ENCODE measurements at places on chromosomes 12 and 14.

DNA sequence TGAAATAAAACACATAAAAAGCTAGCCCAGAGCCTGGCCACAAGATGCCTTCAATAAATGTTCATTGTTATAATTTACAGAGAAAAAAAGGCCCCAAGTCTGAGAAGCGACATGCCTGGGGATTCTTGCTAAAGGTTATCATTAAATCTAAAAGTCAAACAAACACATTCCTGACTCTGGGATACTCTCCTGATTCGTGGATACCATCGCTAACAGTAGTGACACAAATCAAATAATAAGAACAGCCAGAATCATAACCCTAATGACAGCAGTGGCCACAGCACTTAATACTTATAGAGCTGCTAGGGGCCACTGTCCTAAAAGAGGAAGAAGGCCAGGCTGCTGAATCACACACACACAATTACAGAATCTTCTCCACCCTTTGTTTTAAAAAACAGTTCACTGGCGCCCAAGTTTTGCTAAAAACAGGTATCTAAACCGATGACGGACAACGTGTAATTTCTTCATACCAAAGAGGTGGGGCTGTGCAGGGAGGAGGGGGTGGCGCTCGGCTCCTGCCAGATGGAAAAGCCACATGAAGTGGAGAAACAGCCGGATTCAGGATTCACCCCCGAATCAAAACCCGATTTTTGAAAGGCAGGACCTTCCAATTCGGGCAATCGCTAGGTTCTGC is 1.2 kb downstream of the CLIP1 start:
- DNase-seq: peak; percentile 45

- DNase-seq: no peak
Measured at GRCh38 chr12:52518574-52519386, 1.4 kb downstream of the KRT5 start.

- no peak for DNase-seq
Measured at GRCh38 chr12:49359671-49360070, 7.6 kb upstream of the SPATS2 start.

- peak; percentile 53 for DNase-seq
Measured at GRCh38 chr12:1575408-1576401, 18.7 kb downstream of the FBXL14 start.

DNA sequence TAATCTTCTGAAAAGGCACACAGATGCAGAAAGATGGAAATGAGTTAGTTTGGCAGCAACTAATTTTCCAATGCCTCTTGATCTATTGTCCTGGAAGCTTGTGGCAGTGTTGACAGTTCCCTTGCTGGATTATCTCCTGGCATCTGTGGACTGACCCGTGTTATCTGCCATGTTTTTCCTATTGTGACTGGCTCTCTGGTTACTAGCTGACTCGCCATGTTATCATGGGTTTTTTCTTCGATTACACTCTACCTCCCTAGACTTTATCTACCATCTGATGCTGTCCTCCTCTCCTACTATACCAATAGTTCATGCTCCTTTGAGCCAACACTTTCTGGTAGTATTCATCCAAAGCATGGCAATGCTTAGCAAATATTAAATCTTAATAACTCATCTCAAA is 63.3 kb upstream of the FLRT2 start:
- no peak for DNase-seq

GRCh38 chr12:116164250-116165035 is 113.0 kb downstream of the MED13L start:
- DNase-seq: no peak

DNA sequence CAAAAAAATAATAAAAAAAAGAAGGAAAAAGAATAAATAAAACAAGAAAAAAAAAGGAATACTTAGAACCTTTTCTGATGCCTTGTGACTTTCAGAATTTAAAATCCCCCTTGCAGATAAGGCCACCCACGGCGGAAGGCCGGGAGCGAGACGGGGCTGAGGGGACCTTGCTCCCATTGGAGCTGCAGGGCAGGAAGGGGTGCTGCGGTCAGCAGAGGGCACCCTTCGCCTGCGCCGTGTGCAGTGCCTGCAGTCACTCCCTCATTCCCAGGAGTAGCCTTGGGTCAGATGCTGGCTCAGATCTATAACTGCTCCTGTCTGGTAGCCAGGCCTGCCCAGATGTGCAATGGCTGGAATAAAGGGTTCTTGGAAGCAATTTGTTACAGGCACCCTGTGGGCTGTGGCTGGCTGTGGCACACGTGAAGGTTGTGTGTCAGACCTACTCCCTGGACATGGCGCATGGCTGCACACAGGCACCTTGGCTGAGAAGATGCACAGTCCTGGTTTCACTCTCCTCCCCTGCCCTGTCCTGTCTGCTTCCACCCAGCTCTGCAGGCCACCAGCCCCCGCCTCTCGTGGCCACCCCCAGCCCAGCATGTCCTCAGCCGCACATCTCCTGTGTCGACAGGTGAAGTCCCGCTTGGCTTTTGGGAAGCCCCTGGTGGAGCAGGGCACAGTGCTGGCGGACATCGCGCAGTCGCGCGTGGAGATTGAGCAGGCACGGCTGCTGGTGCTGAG is 13.4 kb upstream of the ALDH2 start:
- DNase-seq: peak; percentile 47

DNA sequence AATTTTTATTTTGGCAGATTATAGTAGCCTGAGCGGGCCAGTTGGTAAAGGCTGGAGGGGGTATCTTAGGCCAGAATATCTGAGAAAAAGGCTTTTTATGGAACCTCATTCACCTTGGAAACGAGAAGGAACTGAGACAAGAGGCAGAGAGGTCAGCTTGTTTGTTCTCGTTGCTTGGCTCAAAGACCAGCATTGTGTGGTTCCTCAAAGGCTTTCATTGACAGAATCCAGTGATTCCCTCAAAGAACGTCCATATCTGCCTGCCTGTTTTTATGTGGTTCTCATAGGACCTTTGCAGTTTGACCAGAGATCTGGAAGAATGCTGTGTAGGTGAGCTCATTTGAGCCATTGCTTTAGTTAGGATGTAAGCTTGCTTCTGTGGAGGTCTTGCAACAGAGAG is 117.3 kb downstream of the CFAP54 start:
- no peak for DNase-seq

GRCh38 chr12:94180558-94181296 is 32.4 kb downstream of the PLXNC1 start:
- no peak for DNase-seq

DNA sequence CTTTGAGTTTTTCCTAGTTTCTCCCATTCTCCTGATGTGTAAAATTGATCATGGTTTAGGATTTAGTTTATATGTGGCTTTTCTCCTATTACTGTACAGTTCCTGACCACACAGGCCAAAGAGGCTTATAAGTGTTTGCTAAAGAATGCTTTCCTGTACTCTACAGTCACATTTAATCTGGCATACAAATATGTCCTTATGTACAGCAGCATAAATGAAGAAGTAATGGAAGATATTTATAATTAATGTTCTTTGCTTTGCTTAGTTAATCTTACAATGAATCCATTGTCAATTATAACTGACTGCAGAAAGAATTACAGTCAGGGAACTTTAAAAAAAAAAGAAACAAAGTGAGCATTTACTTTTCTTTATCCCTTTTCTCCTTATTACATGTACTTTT is 293.9 kb downstream of the KCNC2 start:
- no peak for DNase-seq

DNA sequence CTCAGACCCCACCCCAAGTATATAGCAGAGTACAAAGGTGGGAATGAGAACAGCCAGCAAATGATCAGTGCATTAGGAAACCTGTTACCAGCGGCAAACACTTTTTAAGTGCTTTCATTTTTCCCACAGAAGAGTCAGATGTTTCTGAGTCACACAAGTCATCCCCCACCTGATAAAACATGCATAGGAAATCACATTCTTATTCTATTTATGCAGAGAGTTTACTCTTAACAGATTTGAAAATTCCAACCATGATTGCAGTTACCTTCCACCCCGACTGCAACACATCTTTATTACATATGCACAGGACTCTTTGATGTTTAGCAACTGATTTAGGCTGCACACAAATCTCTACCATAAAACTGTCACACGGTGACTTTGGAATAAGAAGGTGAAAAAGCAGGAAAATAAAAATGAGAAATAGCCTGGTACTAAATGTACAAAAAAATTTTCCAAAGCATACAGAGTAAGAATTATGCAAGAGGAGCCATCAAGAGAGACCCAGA is 236.4 kb downstream of the PAWR start:
- peak; percentile 52 for DNase-seq

- peak; percentile 68 for DNase-seq
Measured at GRCh38 chr12:15752785-15753184, 36.4 kb downstream of the EPS8 start.

- DNase-seq: no peak
Measured at GRCh38 chr14:71408362-71409030, 501.2 kb downstream of the PCNX1 start.

- DNase-seq: peak; percentile 13
Measured at GRCh38 chr12:99605-100004, 33.0 kb downstream of the IQSEC3 start.

- no peak for DNase-seq
Measured at GRCh38 chr12:32906399-32907165, 10.0 kb upstream of the PKP2 start.

GRCh38 chr12:43289426-43289801 is 262.6 kb downstream of the ADAMTS20 start:
- peak; percentile 66 for DNase-seq

GRCh38 chr14:79201564-79202207 is 1009.6 kb downstream of the DIO2 start:
- no peak for DNase-seq

- no peak for DNase-seq
Measured at GRCh38 chr12:25041006-25041741, 92.3 kb upstream of the BCAT1 start.

DNA sequence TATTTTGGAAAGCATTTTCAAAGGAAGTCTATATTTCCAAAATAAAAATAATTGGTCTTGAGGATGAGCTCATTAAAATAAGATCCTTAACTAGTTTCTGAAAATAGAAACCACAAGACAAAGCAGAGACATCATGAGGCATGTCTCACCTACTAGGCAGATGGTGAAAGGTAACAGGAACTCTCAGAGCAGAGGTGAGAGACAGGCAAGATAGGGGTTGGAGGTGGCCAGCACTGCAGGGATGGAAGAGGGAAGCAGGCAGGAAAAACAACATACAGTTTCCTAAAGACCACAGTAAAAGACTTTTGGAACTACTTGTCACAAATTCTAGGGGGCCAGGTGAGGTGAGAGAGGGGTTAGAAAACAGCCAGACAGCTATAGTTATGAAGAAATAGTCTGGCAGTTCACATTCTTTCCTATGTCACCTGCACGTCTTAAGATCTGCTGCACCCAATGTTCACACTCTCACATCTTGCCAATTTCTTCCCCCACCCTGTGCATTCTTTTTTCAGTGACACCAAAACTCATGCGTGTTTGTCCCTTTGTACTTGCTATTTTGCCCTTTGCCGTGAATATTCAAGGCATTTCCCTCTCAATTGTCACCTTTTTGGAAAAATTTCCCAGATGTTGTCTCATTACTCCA is 341.7 kb upstream of the KITLG start:
- DNase-seq: no peak

DNA sequence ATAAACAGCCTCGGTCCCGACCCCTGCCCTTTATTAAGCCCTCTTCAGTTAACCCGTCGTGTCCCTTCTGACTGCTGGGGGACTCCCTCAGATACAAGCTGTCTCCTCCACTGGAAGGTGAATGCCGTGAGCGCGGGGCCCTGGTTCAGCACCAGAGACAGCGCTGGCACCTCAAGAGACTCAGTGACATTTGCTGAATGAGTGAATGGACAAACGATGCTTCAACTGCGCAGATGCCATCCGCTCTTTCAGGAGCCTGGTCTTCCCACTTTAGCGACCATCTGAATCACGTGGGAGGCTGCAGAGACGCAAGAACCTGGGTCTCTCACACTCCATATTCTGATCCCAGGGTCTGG is 92.6 kb upstream of the SFSWAP start:
- DNase-seq: peak; percentile 4

DNA sequence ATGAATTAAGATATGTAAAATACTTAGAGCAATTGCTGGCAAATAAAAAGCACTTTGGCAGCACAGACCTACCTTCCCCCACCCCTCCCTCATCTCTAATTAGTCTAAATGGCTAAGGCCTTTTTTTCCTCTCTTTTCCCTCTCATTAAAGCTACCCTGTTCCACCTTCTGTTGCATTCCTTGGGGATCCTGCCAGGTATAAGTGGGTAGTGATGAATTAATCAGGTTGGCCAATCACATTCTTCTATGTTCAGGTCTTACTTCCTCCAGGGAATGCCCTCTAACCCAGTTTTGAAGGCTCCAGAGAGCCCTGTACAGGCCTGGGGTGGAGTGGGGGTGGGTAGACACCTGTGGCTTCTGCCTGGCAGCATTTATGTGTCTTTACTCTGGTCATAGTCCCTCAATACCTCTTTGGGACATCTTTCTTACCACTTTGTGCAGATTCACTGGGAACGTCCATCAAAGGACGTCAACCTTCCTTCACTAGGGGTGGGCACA is 28.4 kb downstream of the HSPB8 start:
- DNase-seq: no peak

DNA sequence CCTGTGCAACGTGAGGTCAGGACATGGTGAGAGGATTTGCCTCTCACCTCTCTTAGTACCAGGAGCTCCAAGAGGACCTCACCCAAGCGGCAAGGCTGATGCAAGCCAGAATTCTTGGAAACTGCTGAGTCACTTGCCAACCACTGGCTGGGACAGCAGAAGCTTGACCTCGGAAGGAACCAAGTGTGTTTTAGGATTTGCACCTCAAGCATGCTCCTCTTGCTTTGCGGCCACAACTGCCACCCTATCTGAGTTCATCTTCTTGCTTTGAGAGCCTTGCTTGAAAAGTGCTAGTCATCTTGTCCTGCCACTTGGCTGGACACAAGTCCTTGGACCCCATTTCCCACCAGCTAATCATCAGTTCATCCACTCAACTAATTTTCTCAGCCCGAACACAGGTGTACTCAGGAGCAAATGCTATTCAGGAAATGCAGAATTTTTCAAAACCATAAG is 195.8 kb downstream of the SLC25A21 start:
- no peak for DNase-seq

- DNase-seq: peak; percentile 30
Measured at GRCh38 chr12:88398031-88398430, 182.2 kb downstream of the KITLG start.

- no peak for DNase-seq
Measured at GRCh38 chr12:132530447-132530846, 40.5 kb downstream of the FBRSL1 start.

DNA sequence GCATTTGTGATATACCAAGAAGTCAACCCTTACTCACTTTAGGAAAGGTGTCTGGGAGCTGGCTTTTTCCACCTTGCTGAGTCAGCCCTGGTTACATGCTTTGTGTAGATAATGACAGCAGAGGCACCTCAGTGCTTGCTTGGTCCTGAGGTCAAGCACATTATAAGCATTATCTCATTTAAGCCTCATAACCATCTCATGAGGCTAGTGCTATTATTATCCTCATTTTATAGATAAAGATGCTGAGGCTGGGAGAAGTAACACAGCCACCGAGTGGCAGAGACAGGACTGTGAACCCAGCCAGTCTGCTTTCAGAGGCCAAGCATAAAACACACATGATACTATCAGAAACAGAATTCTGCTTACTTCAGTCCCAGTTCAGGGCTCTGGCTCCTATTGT is 29.4 kb downstream of the MAX start:
- DNase-seq: no peak
